HCT116 (cell line): ENCODE measurements at places on chromosomes 2 and 18.

DNA sequence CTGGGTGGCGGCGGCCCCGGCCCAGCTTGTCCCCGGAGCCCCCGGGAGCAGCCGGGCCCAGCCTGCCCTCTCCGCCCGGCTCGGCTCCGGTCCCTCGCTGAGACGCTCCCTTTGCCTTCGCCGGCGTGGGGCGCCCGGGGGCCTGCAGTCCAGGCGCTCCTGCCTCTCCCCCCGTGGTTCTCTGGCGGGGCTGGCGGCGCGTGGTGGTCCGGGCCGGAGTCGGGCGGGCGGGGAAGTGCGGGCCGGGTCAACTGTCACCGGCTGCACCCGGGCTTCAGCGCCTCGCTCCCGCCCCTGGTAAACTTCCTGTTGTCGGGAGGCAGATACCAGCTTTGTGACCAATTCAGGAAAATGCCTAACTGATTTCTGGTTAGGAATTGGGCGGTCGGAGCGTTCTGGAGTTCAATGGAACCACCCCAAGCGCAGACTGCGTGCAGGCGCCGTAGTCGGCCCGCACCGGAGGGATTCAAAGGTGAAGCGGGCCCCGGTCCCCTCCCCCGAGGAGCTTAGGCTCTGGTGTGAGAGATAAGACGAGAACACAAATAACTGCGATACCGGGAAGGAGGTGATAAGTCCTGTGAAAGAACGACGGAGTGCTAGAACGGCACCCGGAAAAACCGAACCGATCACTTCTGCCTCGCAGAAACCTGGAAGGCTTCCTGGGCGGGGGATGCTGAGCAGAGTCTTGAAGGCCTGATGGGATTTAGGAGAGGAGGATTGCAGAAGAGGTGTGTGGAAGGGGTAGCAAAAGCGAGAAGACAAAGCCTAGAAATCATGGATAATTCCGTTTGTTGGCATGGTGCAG lies 891 bp downstream of the CAB39 start:
- H3K4me1 ChIP-seq: peaks cover 15% of the 10 kb centered on the region; the same call in 1 of the 2 replicates
- no peaks in the 10 kb centered on the region for H3K27me3 ChIP-seq
- H3K4me3 ChIP-seq: peak overlapping the region; percentile 85
- H3K36me3 ChIP-seq: no peaks in the 10 kb centered on the region
- peak overlapping the region; percentile 77 for H3K27ac ChIP-seq

GRCh38 chr18:58893388-58894099 lies 28.9 kb downstream of the ZNF532 start:
- H3K4me1 ChIP-seq: peaks cover 16% of the 10 kb centered on the region
- DNase-seq: peak; percentile 53
- H3K27me3 ChIP-seq: no peaks in the 10 kb centered on the region
- no peaks in the 10 kb centered on the region for H3K36me3 ChIP-seq
- no peak overlapping the region for H3K4me3 ChIP-seq

- DNase-seq: no peak
- no peaks in the 10 kb centered on the region for H3K27me3 ChIP-seq
- no peaks in the 10 kb centered on the region for H3K36me3 ChIP-seq
Observed at GRCh38 chr2:38601463-38602135, 1.1 kb downstream of the HNRNPLL start.

- no peaks in the 10 kb centered on the region for H3K27me3 ChIP-seq
- no peak overlapping the region for H3K4me3 ChIP-seq
- H3K27ac ChIP-seq: no peak overlapping the region
- no peak for DNase-seq
- H3K4me1 ChIP-seq: peaks cover 11% of the 10 kb centered on the region
- no peaks in the 10 kb centered on the region for H3K36me3 ChIP-seq
Observed at GRCh38 chr18:12281861-12282260, 26.2 kb upstream of the TUBB6 start.

DNA sequence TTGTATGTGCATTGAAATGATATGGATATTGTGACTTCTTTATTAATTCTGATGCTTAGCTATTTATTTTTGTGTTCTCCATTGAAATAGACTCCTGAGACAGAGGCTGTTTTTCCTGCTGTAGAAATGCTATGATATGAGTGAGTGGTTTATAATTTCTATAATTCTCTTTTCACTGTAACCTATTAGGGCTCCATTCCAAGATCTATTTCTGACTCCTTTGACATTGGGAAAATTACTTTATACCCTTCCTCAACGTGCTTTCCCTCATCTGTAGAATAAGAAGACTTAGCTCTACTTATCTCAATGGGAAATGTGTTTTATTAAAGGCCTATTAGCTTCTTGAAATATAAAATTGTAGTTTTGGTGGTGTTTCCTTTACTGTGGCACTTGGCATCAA lies 144.5 kb upstream of the RPRM start:
- H3K27me3 ChIP-seq: no peaks in the 10 kb centered on the region
- no peaks in the 10 kb centered on the region for H3K4me1 ChIP-seq
- H3K36me3 ChIP-seq: no peaks in the 10 kb centered on the region
- H3K27ac ChIP-seq: no peak overlapping the region

- H3K36me3 ChIP-seq: no peaks in the 10 kb centered on the region
- no peaks in the 10 kb centered on the region for H3K27me3 ChIP-seq
- no peak overlapping the region for H3K27ac ChIP-seq
- no peak for DNase-seq
Observed at GRCh38 chr2:205060269-205060668, 515.0 kb downstream of the PARD3B start.

- peak overlapping the region; percentile 29 for H3K4me3 ChIP-seq
- no peaks in the 10 kb centered on the region for H3K36me3 ChIP-seq
- no peaks in the 10 kb centered on the region for H3K27me3 ChIP-seq
- H3K27ac ChIP-seq: peak overlapping the region; percentile 11; the same call in 1 of the 2 replicates
Observed at GRCh38 chr2:172698041-172698863, 37.4 kb upstream of the RAPGEF4 start.
